Stimulated activated CD4-positive, alpha-beta T cell treated with anti-CD3 and anti-CD28 coated beads, TNF-alpha, amount 100 ng/mL, for 48 hours (primary cell): ENCODE measurements at places on chromosomes 4 and X.

DNA sequence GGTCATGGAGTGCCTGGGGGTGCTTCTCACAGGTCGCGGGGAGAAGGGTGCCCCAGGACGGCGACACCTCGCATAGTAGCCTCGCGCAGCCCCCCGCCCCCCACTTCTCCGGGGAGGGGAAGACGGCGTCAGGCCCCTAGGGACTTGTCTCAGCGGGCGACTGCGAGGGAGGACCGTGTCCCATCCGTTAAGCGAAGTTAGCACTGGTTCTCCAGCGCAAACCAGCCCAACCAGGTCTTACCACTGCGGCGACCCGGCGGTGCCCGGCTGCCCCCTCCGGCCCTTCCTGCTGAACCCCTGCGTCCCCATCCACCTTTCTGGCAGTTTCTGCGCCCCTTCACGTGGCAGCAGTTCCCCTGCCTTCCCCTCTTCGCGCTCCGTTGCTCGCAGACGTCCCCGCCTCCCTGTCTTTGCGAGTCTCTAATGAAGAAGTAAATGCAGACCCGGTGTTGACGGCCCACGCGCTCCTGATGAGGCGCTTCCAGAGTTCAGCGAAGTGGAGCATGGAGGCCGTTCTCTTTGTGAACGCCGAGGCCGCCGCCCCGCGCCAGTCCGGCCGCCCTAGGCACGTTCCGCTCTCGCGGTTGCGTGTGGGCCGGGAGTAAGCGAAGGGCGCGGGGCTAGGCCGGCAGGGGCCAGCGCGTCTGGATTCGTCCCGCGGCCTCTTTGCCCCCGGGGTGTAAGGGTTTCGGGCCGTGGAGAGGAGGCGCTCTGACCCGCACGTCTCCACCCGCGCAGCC, 3.0 kb downstream of the SLIT2 start:
- no peak for DNase-seq

DNA sequence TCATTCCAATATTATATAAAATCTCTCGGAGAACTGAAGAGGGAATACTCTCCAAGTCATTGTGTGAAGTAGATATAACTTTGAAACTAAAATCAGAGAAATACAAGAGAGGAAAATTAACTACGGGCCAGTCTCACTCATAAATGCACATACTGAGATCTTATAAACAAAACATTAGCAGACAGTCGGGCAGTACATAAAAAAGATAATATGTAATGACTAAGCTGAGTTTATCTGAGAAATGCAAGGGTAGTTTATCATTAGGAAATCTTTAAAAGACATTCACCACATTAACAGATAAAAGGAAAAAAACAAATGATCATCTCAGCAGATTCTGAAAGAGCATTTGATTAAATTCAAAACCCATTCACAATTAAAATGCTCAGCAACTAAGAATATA, 116.7 kb downstream of the NYX start:
- no peak for DNase-seq

DNA sequence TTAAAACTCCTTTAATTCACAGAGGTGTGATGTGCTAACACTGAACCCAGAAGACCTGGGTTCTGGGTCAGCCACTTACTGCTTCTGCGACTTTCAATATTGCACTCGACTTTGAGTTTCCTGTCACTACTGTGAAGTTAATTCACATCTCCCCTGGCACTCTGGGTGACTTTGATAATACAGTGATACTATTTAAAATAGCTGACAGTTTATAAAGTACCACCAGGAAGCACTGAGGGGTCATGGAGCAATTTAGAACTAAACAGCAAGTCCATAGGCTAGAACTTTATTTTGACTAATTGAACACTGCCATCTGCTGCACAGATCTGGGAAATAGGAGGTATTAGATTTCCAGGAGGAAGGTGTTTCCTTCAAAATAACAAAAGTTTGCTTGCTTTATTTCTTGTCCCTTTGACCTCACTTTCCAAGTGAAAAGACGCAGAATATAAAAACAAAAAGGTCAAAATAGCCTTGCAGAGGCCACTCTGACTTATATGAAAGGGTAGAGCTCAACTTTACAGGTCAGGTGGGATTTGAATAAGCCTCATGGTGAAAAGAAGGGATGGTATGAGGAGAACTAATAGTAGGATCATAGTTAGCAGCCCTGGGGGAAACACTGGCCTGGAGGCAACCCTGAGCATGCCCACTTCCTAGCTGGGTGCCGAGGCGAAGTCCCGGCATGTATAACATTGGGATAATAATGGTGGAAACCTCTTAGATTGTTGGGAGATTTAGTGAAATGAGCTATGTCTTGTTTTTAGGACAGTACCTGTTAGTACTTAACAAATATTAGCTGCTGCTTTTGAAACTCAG, 53.4 kb downstream of the ZNF518B start:
- no peak for DNase-seq

GRCh38 chr4:171561419-171561818, 251.8 kb upstream of the GALNTL6 start:
- no peak for DNase-seq

- DNase-seq: no peak
These were observed 38.4 kb downstream of the NOP14 start for GRCh38 chr4:2924765-2925301.

GRCh38 chr4:165542476-165542875, 163.7 kb downstream of the CPE start:
- DNase-seq: no peak

- DNase-seq: no peak
These were observed 1984.3 kb upstream of the IGFBP7 start for GRCh38 chr4:59094505-59094904.

DNA sequence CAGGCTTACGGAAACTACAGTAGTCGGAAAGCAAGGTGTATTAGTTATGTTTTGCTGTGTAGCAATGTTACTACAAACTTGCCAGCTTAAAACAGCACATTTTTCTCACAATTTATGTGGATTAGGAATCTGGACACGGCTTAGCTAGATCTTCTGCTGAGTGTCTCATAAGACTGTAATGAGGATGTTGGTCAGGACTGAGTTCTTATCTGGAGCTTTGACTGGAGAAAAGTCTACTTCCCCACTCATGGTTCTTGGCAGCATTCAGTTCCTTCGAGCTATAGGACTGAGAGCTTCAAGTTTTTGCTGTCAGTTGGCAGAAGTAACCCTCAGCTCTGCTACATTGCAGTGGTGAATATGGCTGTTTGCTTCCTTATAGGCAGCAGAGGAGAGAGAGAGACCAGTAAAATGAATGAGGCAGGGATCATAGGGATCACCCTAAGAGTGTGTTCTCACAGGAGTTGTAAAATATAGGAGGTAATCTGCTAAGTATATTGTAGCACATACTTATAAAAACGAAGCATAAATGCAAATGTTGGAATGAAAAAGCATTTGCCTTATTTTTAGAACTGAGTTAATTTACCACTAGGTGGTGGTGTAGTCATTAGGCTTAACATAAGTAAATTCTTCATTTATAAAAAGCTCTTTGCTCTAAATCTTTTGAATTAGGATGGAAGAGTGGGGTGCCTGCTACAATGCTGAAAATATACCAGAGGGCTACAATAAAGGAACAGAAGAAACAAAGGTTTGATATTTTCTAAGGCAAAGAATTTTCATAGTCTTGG, 38.6 kb downstream of the ALG13 start:
- DNase-seq: no peak

DNA sequence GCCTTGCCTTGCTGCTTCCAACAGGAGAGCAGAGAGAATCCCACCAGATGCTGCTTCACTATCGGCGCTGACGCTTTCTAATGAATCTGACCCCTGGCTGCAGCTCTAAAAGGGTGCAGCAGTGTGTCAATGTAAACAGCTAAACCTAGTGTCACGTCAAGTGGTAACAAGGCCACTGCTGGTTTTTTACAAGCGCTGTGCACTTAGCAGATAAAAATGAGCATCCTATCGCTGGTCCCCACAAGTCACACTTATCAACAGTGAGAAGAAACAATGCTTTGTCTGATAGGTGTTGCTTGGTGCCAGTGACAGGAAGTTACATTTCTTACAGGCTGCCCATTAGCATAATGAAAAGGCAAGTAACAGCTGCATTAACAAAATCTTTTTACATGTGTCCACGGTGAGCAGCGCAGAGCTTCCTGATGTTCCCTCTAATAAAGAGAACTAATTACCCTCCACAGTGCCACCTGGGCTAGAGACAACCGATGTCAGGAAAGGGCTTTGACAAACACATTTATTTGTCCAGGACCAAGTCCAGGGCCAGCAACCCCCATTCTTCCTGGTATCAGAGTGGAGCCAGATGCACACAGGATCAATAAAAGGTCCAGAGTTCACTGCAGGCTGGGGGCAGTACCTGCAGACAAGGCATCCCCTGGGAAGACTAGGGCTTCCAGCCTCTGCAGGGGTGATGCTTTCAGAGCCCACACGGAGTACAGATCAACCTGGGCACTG, 176.0 kb downstream of the MGST2 start:
- no peak for DNase-seq

DNA sequence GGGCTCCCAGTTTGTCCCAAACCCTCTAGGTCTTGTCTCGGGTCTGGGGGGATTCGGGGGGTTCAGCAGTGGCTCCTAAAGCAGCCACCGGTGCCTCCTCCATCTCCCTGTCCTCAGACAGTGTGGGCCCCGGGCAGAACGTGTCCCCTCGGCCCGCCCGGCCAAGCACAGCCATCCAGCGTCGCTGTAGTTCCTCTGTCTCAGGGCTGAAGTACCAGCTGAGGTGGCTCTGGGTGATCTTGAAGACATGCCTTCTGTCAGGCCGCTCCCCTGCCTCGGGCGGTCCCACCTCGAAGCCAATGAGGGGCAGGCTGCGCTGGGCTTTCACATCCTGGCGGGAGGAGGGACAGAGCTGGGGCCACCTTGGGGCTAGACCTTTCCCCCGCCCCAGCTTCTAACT, 5.9 kb downstream of the TSR2 start:
- DNase-seq: no peak

DNA sequence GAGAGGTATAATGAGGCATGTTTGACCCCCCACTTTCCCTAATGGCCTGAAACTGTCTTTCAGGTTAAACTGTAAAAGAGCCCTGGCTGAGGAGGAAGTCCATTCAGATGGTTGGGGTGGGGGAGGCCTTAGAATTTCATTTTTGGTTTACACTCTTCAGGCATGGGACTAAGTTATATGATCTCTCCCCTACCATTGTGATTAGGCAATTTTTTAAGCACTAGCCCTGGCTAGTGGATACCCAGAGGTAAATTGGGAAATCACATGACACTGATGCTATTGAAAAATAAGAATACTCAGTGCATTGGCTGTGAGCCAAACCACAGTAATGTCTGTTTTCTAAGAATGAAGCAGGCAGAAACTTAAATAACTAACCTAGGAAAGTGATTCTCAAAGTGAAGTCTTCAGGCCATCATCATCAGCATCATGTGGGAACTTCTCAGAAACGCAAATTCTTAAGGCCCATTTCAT, 149.7 kb downstream of the RRAGB start:
- no peak for DNase-seq

DNA sequence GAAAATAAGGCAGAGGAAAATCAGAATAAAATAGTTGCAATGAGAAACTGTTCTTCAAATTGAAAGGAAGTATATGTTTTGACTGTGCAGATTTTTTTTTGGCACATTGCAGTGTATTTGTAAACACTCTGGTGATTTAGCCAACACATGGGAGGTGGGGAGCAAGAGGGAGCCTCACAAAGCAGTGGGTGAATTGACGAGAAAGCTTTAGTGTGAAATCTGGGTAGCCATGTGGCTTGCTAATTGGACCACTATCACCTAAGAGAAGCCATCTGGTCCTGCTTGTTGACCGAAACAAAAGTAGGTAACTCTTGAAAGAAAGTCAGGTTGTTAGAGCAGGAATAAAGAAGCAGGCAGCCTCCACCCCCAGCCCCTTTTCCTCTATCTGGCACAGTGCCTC, 10.4 kb downstream of the CLCN5 start:
- no peak for DNase-seq
